ENCODE measurements at places on chromosomes 12 and 14.
A peak's percentile ranks its signal among the peaks of the same experiment; 100 is the strongest.

- peak; percentile 98 for DNase-seq
Observed at GRCh38 chr14:49892636-49893308, at the start of gene ARF6. Gene ARF6, plus strand, starts transcription at chr14:49893082. Its CDS starts 655 bp downstream, at chr14:49893737.

GRCh38 chr12:69919495-69919894 lies 94.5 kb downstream of the MYRFL start:
- no peak for DNase-seq

DNA sequence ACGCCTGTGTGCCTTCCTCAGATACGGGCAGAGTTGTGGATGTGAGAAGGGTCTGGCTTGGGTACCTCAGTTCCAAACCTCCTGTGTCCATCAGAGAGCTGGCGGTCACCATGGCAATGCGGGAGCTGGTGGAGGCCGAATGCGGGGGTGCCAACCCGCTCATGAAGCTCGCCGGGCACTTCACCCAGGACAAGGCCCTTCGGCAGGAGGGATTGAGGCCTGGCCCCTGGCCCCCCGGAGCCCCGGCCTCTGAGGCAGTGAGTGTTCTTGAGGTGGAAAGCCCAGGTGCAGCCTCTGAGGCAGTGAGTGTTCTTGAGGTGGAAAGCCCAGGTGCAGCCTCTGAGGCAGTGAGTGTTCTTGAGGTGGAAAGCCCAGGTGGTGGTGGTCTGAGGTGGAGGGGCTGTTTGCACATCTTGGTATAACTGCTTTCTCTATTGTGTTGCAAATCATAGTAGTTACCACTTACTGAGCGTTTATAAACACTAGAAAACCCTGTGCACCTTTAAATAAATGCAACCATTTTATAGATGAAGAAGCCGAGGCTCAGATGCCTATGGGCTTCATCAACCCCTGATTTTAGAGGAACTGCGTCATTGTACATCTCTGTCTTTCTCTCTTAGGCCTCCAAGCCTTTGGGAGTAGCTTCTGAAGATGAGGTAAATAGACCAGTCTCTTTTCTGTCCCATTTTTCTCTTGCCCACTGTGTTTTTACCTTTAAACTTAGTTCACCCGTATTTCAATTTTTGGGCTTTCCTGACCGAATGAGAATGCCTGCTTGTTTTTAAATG lies 976 bp downstream of the PEX5 start:
- peak; percentile 24 for DNase-seq

DNA sequence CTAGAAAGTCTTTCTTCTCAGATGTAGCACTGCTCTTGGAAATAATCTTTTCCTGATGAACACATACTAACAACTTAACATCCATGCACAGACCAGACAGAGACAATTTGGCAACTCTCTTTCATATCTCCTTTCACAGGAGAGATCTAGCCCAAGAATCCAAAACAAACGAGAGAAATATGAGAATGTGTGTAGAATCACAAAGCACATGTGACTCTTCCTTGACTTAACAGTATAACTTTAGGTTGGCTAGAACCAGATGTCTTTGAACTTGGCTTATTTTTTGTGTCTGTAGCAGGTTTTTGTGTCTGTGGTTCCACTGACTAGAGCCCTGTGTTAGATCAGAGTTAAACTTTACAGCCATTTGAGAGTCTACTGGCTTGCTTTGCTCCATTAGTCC lies 114.2 kb downstream of the STXBP6 start:
- DNase-seq: peak; percentile 11

GRCh38 chr14:21014761-21015190 lies 10.1 kb downstream of the NDRG2 start:
- peak; percentile 82 for DNase-seq

GRCh38 chr12:47070310-47070709 lies 9.1 kb upstream of the PCED1B start:
- no peak for DNase-seq

GRCh38 chr14:94773655-94774343 lies 3.9 kb upstream of the GSC start:
- no peak for DNase-seq

DNA sequence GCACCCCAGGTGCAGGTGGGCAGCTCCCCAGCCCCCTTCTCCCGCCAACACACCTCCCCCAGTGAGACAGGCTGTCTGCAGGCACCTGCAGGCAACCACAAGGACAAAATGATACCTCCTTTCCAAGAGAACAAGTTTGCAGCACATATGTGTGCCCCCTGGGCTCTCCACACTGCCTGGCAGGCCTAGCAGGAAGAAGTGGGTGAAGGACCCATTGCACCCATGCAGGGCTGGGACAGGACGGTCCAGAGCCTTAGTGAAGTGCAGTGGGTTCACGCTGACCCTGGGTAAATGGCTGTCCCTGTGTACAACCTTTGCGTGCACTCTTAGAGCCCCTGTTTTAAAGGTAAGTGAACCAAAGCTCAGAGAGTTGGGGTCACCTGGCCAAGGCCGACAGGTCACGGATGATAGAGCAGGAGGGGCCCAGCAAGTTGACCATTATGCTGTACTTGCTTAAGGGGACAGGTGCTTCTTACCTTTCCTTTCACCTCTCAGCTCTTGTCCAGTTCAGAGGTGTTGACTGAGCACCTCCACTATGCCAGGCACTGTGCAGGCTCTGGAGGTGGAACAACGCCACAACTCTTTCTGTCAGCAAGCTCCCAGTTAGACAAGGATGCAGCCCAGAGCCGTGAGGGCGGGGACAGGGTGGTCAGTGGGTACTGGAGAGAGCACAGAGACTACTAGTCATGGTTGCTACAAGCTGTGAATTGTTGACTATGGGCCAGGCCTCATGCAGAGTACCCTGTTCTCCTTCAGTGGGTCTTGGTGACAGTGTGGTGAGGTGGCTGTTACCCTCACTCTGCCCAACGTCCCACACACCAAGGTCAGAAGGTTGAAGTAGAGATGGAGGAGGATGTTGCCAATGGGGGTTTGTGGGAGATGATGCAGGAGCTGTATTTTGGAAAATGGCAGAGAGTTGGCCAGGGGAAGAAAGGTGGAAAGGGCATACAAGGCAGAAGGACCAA lies 125.9 kb downstream of the PAPOLA start:
- no peak for DNase-seq

DNA sequence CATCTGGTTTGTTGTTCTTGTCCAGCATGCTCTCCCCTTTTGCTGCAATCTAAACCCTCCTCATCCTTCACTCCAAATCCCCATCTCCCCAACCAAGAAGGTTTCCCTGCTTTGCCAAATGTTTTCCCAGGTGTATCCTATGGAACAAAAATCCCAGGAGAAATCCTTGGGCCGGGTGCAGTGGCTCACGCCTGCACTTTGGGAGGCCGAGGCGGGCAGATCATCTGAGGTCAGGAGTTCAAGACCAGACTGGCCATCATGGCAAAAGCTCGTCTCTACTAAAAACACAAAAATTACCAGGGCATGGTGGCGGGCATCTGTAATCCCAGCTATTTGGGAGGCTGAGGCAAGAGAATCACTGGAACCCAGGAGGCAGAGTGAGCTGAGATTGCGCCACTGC lies 5.0 kb downstream of the KSR2 start:
- DNase-seq: no peak

DNA sequence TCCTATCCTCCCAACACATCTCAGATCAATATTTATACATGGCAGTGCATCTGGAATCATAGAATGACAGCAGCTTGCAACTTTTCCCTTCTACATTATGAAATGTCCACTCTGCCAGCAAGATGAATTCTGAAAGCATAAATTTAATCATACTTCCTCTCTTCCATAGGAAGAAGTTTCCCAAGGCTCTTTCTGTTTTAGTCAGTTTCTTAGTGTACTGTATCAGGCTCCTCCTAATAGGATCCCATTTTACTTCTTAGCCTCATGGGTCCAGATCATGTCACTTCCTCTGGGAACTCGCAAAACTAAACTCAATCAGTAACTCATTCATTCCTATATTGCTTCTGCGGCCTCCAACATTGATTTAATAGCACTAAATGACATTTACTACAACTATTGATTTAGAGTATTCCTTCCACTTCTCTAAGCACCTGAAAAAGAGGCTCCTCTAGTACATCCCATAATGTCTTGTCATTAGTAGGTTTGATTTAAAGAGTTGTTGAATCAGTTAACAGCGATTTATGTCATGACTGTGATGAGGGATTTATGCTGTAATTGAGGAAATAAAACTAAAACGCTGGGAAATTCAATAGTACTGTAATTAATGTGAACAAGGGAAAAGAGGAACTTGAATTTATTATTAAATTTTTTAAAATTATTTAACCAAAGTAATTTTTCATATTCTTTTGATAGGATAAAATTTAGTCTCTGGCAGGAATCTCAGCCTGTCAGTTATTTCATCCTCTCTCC lies 4.0 kb downstream of the CLEC1A start:
- no peak for DNase-seq

DNA sequence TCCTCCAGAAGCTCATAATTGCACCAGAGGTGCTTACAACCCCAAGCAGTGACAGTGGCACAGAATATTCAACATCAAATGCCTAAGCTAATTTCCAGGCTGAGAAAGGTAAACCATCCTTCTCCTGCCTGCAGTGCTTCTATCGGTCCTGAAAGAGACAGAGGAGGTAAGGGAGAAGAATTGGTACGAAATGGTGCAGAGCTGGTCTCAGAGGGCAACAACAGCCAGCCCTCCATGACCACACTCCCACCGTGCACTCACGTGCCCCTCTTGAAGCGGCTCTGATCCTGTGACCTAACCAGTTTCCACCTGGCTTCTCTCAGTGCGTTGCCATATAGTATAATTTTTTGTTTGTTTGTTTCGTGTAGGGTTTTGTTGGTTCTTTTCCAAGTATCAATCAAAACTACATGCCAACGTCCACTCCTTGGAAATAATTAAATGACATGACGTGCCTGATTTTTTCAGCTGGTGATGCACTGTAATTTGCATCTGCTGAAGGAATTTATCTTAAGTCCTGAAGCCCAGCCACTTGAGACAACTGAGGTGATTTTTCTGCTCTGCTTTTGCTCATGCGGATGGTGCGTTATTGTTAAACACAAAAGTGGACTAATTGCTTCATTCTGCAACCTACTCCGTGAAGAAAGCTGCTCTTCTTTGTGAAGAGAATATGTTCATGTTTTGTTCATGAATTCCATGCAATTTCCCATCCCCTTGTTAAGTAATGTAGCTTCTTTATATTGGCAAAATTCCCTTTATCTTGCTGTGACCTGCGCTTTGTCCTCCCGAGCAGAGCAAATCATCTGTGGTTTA lies 1.3 kb upstream of the ATP2A2 start:
- no peak for DNase-seq

- no peak for DNase-seq
Observed at GRCh38 chr14:94074534-94074933, 6.5 kb downstream of the DDX24 start.
